Activated CD4-positive, alpha-beta T cell treated with anti-CD3 and anti-CD28 coated beads for 36 hours (primary cell): ENCODE measurements at places on chromosomes 2 and 18. TPM values are rescaled to one million over a fixed set of nuclear protein-coding genes. Genes with fewer than 3 reads are reported as not detected.

The IL36G gene
- total RNA-seq = not detected

The REG1B gene
- not detected for total RNA-seq

The CABYR gene
- 0.46 TPM for total RNA-seq

The ZNF521 gene
- total RNA-seq = not detected

The SLC4A3 gene
- total RNA-seq = 0.16 TPM

The PSMA8 gene
- 1.4 TPM for total RNA-seq

The OBSL1 gene
- total RNA-seq = 1.9 TPM

The LRRTM1 gene
- total RNA-seq = not detected

- no peak overlapping the region for H3K4me3 ChIP-seq
- DNase-seq = no peak
- no peak overlapping the region for H3K27ac ChIP-seq
- no peaks in the 10 kb centered on the region for H3K36me3 ChIP-seq
Observed at GRCh38 chr18:1846640-1847039, 724.7 kb downstream of the METTL4 start.

GRCh38 chr2:60158262-60158661, 395.2 kb downstream of the BCL11A start:
- H3K27ac ChIP-seq = no peak overlapping the region
- no peak for DNase-seq
- no peaks in the 10 kb centered on the region for H3K4me1 ChIP-seq

- H3K4me3 ChIP-seq = no peak overlapping the region
- H3K36me3 ChIP-seq = no peaks in the 10 kb centered on the region
- peaks cover 2% of the 10 kb centered on the region for H3K4me1 ChIP-seq
- H3K27me3 ChIP-seq = peaks cover 29% of the 10 kb centered on the region
- no peak for DNase-seq
Observed at GRCh38 chr2:71528749-71529148, 75.4 kb downstream of the DYSF start.

GRCh38 chr2:118123561-118124232, 35.4 kb downstream of the INSIG2 start:
- peaks cover 8% of the 10 kb centered on the region for H3K27me3 ChIP-seq
- H3K4me1 ChIP-seq = peaks cover 2% of the 10 kb centered on the region
- H3K27ac ChIP-seq = no peak overlapping the region
- no peaks in the 10 kb centered on the region for H3K36me3 ChIP-seq
- H3K4me3 ChIP-seq = no peak overlapping the region

GRCh38 chr2:16767789-16768476, 102.3 kb upstream of the CYRIA start:
- H3K4me1 ChIP-seq = no peaks in the 10 kb centered on the region
- H3K27ac ChIP-seq = no peak overlapping the region
- no peak for DNase-seq
- no peaks in the 10 kb centered on the region for H3K36me3 ChIP-seq
- H3K4me3 ChIP-seq = no peak overlapping the region

GRCh38 chr2:48347712-48348111, 182.2 kb upstream of the STON1 start:
- H3K4me1 ChIP-seq = peaks cover 58% of the 10 kb centered on the region
- H3K4me3 ChIP-seq = no peak overlapping the region
- H3K36me3 ChIP-seq = peaks cover 56% of the 10 kb centered on the region
- DNase-seq = no peak

DNA sequence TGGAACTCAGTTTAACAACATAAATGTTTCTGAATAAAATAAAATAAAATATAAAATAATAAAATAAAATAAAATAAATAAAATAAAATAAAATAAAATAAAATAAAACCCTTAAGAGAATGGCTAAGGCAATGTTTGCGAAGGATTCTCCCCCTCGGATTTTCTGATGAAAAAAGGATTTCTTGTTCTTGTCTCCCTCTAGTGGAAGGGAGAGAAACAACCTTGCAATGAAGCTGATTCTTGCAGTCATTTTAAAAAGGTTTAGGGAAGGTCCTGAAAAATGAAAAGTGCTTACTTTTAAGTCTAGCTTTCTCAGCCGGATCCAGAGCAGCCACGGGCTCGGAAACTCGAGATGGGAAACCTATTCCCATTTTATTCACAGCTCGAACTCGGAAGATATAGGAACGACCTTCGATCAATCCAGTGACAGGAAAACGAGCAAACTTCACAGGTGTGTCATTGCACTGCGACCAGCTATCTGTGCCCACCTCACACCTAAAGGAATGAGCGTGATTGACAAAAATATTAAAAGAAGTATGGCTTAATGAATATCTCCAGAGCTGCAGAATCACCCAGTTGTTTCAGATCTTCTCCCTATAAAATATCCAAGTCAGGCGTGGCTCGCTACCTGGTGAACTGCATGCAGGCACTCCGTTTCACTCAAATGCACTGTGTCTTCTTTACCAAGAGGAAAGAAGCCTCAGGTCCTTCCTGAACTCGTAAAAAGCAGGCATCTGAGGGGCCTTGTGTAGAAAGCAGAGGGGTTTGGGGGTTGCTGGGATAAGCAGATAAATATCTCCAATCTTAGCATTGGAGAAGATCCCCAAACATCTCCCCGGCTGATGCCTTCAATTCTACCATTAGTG, 68.1 kb downstream of the MYOM1 start:
- no peak for DNase-seq
- H3K27me3 ChIP-seq = no peaks in the 10 kb centered on the region
- H3K36me3 ChIP-seq = no peaks in the 10 kb centered on the region
- no peak overlapping the region for H3K4me3 ChIP-seq
- peaks cover 4% of the 10 kb centered on the region for H3K4me1 ChIP-seq

GRCh38 chr2:171287036-171287571, 126.4 kb upstream of the TLK1 start:
- no peak for DNase-seq
- no peaks in the 10 kb centered on the region for H3K4me1 ChIP-seq
- H3K27ac ChIP-seq = no peak overlapping the region
- no peak overlapping the region for H3K4me3 ChIP-seq
- H3K36me3 ChIP-seq = no peaks in the 10 kb centered on the region

DNA sequence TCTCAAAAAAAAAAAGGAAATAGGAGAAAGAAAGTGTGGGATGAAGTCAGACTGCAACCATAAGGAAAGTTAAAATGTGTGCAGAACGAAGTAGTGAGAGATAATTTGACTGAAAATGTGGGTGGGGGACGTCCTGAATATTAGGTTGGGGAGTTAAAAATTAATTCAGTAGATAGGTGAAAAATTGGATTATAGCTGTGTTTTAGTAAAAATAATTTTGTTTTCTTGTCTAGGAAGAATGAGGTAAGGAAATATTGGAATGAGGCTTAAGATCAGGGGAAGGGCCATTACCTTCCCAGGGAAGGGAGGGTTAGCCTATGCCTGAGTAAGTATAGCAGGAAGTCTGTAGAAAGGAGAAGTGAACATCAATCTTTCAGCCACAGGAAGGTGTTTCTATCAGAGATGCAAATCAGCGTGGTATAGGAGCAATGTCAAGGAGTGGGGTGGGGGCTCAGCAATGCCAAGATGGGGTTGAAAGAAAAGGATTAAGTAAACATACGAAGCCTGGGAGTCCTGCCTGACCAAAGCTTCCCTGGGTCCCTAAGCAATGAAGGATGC, 250.9 kb downstream of the PIEZO2 start:
- H3K4me1 ChIP-seq = no peaks in the 10 kb centered on the region
- no peak for DNase-seq
- H3K27ac ChIP-seq = no peak overlapping the region
- H3K4me3 ChIP-seq = no peak overlapping the region

DNA sequence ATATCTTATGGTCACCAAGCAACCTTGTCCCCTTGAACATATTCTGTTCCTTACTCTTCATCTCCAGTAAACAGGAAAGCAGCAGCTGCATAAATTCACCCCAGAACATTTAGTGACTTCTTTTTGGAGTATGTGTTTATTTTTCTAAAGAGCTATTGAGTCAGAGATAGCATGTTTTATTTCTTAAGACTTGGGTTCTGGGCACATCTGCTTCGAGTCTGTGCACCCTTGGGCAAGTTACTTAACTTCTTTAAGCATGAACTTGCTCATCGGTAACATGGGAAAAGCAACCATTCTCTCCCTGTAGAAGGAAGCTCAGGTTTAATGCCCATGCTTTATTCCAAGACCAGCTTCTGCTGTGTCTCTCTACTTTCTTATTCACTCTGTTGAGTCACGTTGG, 309.3 kb upstream of the MEX3C start:
- no peak overlapping the region for H3K4me3 ChIP-seq
- no peak overlapping the region for H3K27ac ChIP-seq
- H3K27me3 ChIP-seq = peaks cover under 1% of the 10 kb centered on the region
- DNase-seq = no peak
- no peaks in the 10 kb centered on the region for H3K4me1 ChIP-seq

GRCh38 chr18:45066210-45066609, 385.5 kb downstream of the SETBP1 start:
- H3K4me3 ChIP-seq = no peak overlapping the region
- no peaks in the 10 kb centered on the region for H3K4me1 ChIP-seq
- H3K36me3 ChIP-seq = no peaks in the 10 kb centered on the region
